ENCODE measurements at places on chromosomes 16 and 17. TPM values are rescaled to one million over a fixed set of nuclear protein-coding genes. Genes with fewer than 3 reads are reported as not detected.

Gene NUPR1
- 33.0 TPM for total RNA-seq

Gene CLDN7
- 2.4 TPM for total RNA-seq

DNA sequence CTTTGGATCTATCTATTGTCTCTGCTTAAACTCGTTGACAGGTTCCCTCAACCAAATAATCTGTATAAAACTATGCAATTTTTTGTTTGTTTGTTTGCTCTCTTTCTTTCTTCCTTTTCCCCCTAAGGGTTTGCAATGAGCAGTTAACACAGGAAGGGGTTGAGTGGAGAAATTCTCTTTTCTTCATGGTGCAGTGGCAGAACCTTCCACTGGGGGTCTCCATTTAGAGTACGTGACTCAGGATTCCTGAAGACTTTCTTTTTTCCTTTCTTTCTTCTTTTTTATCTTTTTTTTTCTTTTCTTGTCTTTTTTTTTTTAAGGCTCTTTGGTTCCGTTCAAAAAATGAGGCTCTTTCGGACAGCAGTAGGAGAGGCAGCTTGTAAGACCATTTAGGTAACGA lies 19.5 kb upstream of the RBFOX1 start:
- no peaks in the 10 kb centered on the region for H3K4me1 ChIP-seq
- no peaks in the 10 kb centered on the region for H3K36me3 ChIP-seq
- H3K27ac ChIP-seq = no peak overlapping the region
- no peak for DNase-seq
- no peak overlapping the region for H3K4me3 ChIP-seq

DNA sequence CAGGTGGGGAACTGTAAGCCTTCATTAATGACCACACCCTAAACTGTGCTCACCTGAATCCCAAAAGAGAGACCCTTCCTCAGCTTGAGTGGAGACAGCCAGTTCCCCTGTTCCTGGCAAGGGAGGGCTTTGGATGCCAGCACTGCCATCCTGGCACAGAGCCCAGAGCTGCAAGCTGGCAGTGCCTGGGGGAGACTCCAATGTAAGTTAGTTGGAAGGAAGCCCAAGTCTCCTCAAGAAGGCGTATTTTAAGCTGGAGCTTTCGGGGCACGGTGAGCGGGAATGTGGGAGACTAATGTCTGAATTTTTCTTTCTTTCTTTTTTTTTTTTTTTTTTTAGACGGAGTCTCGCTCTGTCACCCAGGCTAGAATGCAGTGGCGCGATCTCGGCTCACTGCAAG lies 4.7 kb downstream of the CDC42EP4 start:
- no peak overlapping the region for H3K4me3 ChIP-seq
- no peaks in the 10 kb centered on the region for H3K36me3 ChIP-seq
- peak overlapping the region; percentile 99 for H3K27ac ChIP-seq
- H3K27me3 ChIP-seq = no peaks in the 10 kb centered on the region
- DNase-seq = no peak

GRCh38 chr16:54506741-54507500 lies 220.3 kb upstream of the IRX3 start:
- no peak overlapping the region for H3K4me3 ChIP-seq
- no peaks in the 10 kb centered on the region for H3K36me3 ChIP-seq

Gene MPP3
- 19.5 TPM for total RNA-seq

DNA sequence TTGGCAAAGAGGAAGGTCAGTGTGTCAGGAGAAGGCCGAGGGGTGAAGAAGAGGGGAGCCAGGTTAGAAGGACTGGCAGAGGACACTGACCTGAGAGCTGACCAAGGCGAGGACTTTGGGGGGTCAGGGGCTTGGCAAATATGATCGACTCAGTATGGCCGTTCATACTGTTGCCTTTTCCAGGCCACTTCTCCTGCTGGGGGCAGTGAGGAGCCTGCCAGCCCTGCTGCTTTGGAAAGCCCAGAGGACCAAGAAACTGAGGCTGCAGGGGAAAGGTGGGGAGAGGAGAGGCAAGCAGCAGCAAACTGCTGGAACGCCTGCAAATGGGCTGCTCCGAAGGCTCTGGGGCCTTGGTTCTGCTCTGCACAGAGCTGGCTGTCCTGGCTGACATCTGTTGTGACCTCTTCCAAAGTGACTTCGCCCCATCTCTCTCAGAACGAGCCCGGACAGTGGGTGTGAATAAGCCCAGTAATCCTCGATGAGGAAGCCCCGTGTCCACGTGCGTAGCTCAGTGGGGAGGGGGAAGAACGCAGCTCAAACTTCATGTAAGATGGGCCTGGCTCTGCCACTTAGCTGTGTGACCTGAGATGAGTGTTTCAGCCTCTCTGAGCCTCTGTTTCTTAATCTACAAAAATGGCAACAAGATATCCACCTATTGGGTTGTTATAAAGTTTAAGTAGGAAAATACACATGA lies 111.3 kb downstream of the SALL1 start:
- no peaks in the 10 kb centered on the region for H3K36me3 ChIP-seq
- H3K4me1 ChIP-seq = no peaks in the 10 kb centered on the region
- H3K27ac ChIP-seq = no peak overlapping the region
- H3K27me3 ChIP-seq = no peaks in the 10 kb centered on the region
- no peak overlapping the region for H3K4me3 ChIP-seq

- no peak for DNase-seq
- no peak overlapping the region for H3K4me3 ChIP-seq
- H3K27ac ChIP-seq = no peak overlapping the region
- H3K27me3 ChIP-seq = no peaks in the 10 kb centered on the region
Observed at GRCh38 chr16:80164966-80165550, 375.7 kb upstream of the DYNLRB2 start.

Gene PDE6G
- not detected for total RNA-seq

Gene ACSM5
- total RNA-seq = 10.5 TPM

Gene CLEC3A
- not detected for total RNA-seq

Data from tibial nerve (tissue), 4 donors.